ENCODE measurements at places on chromosomes 1 and 21. TPM values are rescaled to one million over a fixed set of nuclear protein-coding genes. Genes with fewer than 3 reads are reported as not detected.

HIPK1 gene
- 76.5 TPM for total RNA-seq

A3GALT2 gene
- not detected for total RNA-seq

TMEM9 gene
- total RNA-seq: 21.5 TPM

NCAM2 gene
- 0.98 TPM for total RNA-seq

- DNase-seq: no peak
These were observed at the start of gene TSPAN1 for GRCh38 chr1:46174448-46175231. TSPAN1 (plus strand) TSS chr1:46175087; CDS start chr1:46181108, 6,021 bp downstream.

GRCh38 chr1:153341431-153341934 is 7.2 kb downstream of the PGLYRP4 start:
- no peak for DNase-seq

- DNase-seq: no peak
These were observed 29.3 kb upstream of the FASLG start for GRCh38 chr1:172629638-172630037.

DNA sequence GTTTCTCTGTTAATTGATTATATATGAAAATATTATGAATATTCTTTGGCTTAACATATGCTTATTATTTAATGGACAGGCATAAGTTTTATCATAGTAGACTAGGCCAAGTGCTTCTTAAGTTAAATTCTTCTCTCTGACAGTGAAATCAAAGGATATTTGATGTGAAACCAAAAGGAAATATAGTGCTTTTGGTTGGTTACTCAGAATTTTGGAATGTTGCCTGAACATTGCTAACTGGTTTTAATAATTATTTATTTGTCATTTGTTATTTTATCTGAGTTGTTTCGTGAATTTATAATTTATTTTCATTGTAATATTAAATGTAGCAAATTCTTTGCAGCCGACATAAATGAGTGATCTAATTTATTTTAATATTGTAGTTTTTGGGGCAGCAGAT is 18.3 kb downstream of the HOOK1 start:
- no peak for DNase-seq

DNA sequence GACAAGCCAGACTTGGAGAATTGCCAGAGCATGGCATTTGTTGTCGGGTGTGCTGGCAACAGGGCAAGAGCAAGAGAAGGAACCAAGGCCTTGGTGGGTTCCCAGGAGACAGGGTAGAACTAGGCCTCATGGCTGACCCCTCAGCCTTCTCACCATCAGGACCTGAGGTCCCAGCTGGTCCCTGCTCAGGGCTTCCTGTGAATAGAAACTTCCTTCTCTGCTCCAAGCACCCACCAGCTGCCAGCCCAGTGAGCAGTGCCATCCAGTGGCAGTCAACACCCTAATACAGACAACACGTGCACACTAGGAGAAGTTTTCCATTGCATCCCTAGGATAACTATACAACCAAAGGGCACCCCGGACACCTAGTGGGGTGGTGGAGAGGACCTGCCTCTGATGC is 22.8 kb downstream of the S100A6 start:
- no peak for DNase-seq

GRCh38 chr1:9284061-9284460 is 8.6 kb upstream of the SPSB1 start:
- no peak for DNase-seq

Measured in spleen (tissue), 13 donors.